Stimulated activated CD8-positive, alpha-beta memory T cell treated with anti-CD3 and anti-CD28 coated beads, Interleukin-7, amount 100 ng/mL, for 24 hours (primary cell): ENCODE measurements at places on chromosomes 3 and 15.

DNA sequence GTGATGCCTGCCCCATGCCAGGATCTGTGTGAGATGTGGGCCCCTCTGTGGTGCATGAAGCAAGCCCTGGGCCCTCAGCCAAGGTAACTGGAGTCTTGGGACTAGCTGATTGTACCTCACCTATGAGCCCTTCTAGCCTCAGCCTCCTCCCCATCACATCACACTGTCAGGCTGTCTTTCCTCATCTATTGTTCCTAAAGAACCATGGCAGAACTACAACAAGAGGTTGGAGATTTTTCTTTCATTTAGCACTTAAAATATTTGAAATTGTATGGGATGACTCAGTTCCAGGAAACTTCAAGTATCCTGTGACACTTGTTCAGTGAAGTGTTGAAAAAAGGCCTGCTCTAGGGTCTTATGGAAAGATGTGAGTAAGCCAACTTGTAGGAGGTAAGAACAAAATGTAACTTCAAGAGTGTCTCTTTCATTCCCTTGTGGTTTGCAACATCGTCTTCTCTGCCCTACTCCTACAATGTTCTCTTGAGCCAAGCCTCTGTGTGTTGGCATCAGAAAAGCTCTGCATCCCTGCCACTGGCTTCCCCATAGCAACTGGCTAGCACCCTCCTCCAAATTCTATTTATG is 58.7 kb upstream of the TIPARP start:
- no peak for DNase-seq

- no peak for DNase-seq
These were observed 72.0 kb downstream of the PDZRN3 start for GRCh38 chr3:73552700-73553099.

GRCh38 chr15:35117543-35118265 is 32.6 kb upstream of the NANOGP8 start:
- no peak for DNase-seq

- DNase-seq = no peak
These were observed 490.9 kb downstream of the ZBBX start for GRCh38 chr3:166889241-166889640.

DNA sequence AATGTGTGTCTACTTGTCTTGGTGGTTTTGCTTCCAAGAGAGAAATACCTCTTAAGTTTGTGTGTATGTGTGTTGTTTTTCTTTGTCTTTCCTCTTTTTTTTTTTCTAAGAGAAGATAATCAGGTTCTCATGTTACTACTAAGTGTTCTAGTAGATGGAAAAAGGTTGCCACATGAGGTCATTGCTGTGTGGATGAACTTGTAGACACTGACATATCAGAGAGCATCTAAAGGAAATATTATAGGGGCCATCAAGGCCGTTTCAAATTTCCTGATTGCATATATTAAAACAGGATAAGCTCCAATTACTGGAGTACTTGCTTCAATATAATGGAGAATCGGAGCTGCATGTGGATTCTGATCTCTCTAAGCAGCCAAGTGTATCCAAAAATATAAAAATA is 747.5 kb downstream of the NR2F2 start:
- no peak for DNase-seq

DNA sequence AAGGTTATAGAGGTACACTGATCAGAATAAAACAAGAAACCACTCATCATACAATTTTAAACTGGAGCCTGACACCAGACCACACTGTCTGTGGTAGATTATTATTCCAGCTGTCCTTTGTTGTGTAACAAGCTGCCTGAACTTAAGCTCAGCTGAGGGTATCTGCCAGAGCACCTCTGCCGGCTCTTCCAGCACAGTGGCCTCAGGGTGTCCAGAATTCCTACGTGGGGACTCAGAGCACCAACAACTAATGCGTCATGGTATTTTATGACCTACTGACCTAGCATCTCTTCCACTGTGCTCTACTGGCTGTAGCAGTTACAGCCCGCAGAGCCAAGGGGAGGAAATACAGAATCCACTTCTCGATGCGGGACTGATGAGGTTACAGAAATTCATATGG is 15.6 kb upstream of the RAF1 start:
- DNase-seq = no peak

DNA sequence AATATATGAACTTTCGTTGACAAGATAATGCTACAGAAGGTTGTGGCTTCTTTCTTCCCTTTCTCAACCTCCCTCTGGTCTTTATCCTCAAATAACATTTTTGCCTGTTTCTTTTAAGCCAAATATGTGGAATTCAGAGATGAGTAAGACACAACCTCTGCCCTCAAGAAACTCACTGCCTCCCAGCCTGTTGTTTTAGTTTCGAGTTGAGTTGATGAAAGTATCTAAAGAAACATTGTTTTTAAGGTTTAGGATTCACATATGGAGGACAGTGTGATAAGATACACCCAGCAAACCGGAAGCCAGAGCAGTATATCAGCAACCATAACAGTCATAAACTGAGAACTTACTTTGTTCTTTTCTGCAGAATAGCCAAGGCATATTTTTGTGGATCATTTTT is 218.6 kb downstream of the THSD4 start:
- DNase-seq = no peak

GRCh38 chr3:67401921-67402320 is 252.5 kb downstream of the SUCLG2 start:
- DNase-seq = no peak

GRCh38 chr3:99111235-99111634 is 209.7 kb upstream of the DCBLD2 start:
- DNase-seq = no peak

- no peak for DNase-seq
These were observed 97.1 kb downstream of the B3GALNT1 start for GRCh38 chr3:161008086-161008485.

GRCh38 chr3:179666436-179667035 is 13.7 kb downstream of the USP13 start:
- no peak for DNase-seq

- DNase-seq = no peak
These were observed 18.8 kb upstream of the CFAP161 start for GRCh38 chr15:81115054-81115939.

DNA sequence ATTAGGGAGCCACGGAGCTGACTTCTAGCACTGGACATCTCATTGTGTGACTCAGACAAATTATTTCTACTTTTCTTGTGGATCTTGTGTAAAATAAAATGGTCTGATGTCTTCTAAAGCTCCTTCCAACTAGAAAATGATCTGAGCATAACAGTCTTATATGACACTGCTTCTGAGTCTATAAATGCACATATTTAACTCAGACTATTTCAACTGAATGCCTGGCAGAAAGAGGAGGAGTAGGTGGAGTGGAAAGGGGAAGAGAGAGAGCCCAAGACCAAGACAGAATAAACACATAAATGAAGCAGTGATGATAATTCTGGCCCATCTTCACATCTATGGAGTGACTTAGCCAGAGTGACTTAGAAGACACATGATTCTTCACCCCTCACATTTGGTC is 162.3 kb upstream of the PDZRN3 start:
- DNase-seq = no peak

GRCh38 chr15:31049682-31050615 is 51.6 kb downstream of the TRPM1 start:
- no peak for DNase-seq
